Activated T-cell treated with anti-CD3 and anti-CD28 coated beads, Interleukin-2, amount 50 U/mL, for 24 hours (primary cell): ENCODE measurements at places on chromosomes 11 and 22.

- no peak for DNase-seq
Observed at GRCh38 chr11:69024509-69024908, 11.5 kb upstream of the MRGPRF start.

DNA sequence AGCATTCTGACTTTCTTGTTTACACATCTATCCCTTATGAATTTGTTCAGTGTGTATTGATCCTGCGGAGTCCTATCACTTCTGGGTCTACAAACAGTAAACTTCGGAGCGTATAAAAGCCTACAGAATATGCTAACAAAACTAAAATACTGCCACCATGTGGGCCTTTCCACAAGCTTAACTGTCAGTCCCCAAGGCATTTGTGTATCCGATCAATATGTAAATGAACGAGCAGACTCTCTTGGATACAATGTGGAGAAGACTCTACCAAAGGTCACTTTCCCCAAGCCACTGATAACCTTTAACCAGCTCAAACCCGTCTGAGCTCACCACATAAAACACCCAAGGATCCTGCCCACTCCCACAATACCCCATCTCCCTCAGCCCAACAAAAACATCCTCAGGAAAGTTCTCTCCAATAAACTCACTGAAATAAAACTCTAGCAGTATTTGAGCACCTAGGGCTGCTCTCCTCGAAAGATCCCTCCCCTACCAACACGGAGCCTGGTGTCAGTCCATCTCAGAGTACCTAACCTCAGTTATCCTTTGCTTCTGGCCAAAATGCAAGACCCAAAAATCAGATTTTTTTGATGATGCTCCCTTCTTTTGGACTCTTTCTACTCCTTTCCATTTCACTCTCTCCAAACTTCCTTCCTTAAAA lies 17.8 kb downstream of the ADA2 start:
- DNase-seq = no peak

DNA sequence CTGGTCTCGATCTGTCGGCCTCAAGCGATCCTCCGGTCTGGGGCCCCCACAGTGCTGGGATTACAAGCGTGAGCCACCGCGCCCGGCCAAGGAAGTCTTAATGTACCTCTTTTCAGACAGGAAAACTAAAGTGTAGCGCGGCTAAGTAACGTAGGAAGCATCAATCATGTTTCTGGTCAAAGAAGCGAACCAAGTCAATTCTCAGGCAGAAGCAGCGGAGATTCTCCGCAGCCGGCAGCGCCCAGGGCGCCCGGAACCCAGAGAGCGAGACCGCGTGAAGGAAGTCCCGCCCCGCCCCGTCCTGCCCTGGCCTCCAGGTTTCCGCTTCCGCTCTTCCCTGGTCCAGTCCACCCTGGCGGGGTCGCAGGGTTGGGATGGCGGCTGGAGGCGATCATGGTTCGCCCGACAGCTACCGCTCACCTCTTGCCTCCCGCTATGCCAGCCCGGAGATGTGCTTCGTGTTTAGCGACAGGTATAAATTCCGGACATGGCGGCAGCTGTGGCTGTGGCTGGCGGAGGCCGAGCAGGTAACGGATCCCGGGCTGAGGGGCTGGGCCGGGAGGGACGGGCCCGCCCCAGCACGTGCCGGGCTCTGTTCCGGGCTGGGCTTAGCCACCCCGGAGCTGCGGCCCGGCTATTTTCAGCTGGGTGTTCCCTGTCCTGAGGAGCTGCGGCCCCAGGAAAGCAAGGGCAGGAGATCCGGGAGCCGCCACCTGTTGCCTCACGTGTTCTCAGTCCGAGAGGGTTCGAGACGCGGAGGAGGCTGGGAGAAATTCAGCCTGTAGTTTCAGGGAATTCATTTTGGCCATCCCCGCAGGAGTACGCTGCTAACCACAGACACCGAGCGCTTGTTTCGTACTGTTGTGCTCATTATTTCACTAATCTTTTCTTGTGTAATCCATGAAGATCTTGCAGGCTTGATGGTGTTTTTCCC lies at the start of gene ADSL:
TSS of gene ADSL (plus strand) at position 316 of the 934 bp plus-strand sequence. CDS start at position 375, 59 bp downstream.
- DNase-seq = peak; percentile 94

DNA sequence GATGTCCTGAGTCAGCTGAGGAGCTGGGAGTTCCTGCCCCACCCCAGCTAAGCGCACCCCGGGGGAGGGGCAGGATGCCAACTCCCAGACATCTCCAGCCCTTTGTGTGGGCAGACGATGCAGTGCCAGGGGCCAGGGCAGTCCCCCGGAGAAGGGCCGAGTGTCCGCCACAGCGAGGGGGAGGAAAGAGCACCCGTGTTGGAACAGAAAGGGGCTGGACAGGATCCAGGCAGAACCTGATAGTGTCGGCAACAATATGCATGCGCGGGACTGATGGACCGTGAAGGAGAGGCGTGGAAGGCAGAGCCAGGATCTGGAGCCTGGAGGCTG lies 1434.7 kb downstream of the BRD1 start:
- DNase-seq = no peak

- no peak for DNase-seq
Observed at GRCh38 chr22:42493393-42493792, 26.2 kb downstream of the RRP7A start.

DNA sequence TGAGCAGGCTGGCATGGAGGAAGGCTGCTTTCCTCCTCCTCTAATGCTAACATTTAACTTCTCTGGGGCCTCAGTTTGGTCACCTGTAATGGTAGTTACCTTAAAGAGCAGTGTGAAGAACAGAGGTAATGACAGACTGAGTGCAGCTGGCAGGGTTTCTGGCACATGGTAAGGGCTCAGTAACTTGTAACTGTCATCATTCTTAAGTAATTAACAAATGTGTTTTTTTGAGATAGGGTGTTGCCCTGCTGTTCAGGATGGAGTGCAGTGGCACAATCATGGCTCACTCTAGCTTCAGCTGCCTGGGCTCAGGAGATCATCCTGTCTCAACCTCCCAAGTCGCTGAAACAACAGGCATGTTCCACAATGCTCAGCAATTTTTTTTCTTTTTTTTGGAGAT lies 242.0 kb upstream of the SYN3 start:
- DNase-seq = no peak

DNA sequence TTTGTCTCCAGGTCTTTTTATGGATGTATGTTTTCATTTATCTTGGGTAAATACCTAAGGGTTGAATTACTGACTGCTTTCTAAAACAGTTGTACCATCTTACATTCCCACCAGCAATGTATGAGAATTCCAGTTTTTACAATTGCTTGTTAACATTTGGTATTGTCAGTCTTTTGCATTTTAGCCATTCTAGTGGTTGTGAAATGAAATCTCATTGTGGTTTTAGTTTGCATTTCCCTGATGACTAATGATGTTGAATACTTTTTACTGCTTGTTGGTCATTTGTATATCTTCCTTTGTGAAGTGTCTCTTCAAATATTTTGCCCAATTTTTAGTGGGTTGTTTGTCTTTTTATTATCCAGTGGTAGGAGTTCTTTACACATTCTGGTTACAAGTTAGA lies 92.8 kb downstream of the ARFGAP2 start:
- DNase-seq = no peak

- DNase-seq = peak; percentile 70
Observed at GRCh38 chr11:2166091-2166851, 5.3 kb upstream of the INS start.

GRCh38 chr11:23155503-23155902 lies 295.2 kb upstream of the CCDC179 start:
- no peak for DNase-seq

DNA sequence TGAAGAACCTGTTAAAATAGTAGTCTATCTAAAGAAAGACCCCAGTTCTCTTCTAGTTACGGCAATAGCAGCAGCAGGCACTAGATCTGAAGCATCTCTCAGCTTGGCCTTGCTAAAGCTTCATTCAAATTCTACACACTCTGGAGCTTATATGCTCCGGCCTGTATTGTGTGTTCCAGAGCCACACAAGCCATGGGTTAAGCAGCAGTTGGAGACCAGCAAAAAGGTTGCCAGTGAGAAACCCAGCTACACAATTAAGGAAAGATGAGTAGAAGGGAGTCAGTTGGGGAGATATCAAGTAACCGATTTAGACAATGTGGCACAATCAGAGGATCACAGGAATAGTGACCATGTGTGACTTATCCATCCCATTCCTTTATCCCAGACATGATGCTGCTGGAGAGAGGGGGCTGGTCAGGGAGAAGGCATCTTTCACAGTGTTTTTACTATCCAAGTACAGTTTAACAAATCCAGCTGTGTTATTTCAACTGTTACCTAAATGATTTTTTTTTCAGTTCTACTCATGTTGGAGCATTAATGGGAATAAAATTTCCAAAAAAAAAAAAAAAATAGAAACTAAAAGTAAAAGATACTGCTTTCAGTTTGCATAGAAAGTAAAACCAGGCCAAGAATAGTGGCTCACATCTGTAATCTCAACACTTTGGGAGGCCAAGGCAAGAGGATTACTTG lies 41.0 kb downstream of the PAX6 start:
- DNase-seq = no peak

DNA sequence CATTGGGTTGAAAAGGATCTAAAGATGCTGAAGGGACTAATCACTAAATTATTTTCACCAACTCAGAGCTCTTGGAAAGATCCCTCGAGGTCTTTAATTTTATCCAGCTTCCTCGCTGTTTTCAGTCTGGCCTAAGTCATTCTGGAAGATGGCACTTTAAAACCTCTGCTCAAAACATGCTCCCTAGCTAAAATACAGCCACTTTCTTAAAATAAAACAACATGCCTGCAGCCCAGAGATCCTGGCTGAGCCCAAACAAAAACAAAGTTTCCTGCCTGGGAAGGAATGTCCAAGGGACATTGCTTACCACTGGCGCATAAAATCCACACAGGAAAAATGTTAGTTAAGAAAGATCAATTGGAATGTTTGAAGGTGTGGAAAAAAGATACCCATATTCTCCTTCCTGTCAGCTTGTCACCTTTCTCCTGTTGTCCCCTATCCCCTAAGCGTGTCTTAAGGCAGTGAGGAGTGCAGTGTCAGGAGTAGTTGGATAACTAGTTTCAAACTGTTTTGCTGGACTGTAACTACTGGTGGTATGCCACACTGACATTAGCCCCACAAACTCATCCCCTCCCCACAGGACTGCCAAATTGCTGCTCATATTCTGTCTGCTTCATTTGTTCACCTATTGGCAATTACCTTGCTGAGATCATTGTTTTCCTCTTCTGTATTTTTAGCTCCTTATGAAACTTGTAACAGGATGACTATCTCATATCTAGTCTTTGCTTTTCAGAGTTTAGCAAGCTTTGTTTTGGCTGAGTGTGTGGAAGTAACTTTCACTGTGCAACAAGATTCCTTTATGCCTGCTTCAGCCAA lies 108.3 kb upstream of the SESN3 start:
- DNase-seq = no peak

- no peak for DNase-seq
Observed at GRCh38 chr22:25668437-25668836, 73.6 kb upstream of the MYO18B start.

DNA sequence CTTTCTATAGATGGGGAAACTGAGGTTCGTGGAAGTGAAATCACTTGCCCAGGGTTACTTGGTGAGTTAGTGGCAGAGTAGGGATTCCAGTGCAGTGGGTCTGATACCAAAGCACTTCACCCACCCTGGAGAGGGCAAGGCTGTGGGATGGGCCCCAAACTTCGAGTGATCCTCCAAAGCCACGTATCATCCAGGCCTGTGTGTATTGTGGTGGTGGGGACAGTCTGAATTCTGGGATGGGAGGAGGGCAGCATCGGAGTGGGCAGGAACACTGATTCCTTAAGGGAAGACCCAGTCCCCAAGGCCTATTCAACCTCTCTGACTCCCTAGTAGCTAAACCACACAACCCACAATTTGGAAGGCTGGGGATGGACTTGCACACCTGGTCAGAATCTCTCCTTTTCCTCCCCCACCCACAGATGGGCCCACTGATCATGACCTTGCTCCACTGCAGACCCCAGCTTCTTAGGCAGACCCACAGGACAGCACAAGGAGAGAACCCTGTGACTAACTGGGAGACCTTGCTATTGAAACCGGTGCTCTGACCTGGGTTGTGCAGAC lies 11.5 kb downstream of the TMPRSS13 start:
- DNase-seq = peak; percentile 18

- DNase-seq = no peak
Observed at GRCh38 chr22:50701076-50701419, 28.4 kb downstream of the SHANK3 start.
